ENCODE measurements at places on chromosomes 7 and 10. TPM values are rescaled to one million over a fixed set of nuclear protein-coding genes. Genes with fewer than 3 reads are reported as not detected.

HECW1 gene
- not detected for total RNA-seq

STK31 gene
- total RNA-seq, result 0.84 TPM

TMEM120A gene
- 63.8 TPM for total RNA-seq

GRCh38 chr10:93813507-93814465 lies 56.0 kb downstream of the LGI1 start:
- H3K27me3 ChIP-seq, result peaks cover 17% of the 10 kb centered on the region
- no peaks in the 10 kb centered on the region for H3K36me3 ChIP-seq
- no peak overlapping the region for H3K4me3 ChIP-seq
- H3K27ac ChIP-seq, result no peak overlapping the region
- H3K4me1 ChIP-seq, result no peaks in the 10 kb centered on the region

DNA sequence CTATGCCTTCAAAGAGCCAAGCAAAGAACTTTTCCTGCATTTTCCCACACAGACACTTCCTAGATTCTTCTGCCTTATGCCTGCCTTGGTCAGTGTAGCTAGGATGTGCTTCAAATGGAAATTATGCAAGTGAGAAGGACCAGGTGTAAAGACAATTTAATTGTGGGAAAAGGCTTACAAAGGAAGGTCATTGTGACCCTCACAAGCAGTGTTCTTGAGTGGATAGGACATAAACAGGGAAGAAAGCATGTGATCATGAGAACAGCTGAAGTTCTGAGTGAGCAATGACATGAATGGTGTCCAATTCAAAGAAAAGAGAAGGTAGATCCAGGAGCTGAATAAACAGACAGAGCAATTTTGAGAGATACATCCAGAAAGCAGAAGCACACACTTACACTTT lies 1.3 kb upstream of the PIP start:
- H3K36me3 ChIP-seq, result no peaks in the 10 kb centered on the region
- no peak for DNase-seq
- H3K4me1 ChIP-seq, result no peaks in the 10 kb centered on the region
- H3K27ac ChIP-seq, result no peak overlapping the region

DNA sequence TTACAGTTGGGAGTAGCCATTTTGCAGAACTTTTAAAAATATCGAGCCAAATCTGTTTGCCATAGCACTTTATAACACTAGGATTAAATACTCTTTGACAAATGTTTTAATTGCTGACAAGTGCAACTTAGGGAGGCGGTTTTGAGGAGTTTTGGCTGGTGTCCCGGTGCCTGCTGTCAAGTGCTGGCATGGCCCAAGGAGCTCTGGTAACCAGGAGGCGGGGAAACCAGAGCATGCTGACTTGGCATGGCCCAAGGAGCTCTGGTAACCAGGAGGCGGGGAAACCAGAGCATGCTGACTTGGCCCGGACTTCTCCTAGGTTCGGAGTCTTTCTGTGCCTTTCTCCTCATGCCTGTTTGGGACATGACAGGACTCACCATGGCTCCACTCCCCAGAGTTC lies 30.8 kb upstream of the ZNF32 start:
- H3K4me3 ChIP-seq, result no peak overlapping the region
- H3K36me3 ChIP-seq, result no peaks in the 10 kb centered on the region
- H3K4me1 ChIP-seq, result peaks cover 13% of the 10 kb centered on the region
- H3K27ac ChIP-seq, result no peak overlapping the region
- H3K27me3 ChIP-seq, result no peaks in the 10 kb centered on the region

DNA sequence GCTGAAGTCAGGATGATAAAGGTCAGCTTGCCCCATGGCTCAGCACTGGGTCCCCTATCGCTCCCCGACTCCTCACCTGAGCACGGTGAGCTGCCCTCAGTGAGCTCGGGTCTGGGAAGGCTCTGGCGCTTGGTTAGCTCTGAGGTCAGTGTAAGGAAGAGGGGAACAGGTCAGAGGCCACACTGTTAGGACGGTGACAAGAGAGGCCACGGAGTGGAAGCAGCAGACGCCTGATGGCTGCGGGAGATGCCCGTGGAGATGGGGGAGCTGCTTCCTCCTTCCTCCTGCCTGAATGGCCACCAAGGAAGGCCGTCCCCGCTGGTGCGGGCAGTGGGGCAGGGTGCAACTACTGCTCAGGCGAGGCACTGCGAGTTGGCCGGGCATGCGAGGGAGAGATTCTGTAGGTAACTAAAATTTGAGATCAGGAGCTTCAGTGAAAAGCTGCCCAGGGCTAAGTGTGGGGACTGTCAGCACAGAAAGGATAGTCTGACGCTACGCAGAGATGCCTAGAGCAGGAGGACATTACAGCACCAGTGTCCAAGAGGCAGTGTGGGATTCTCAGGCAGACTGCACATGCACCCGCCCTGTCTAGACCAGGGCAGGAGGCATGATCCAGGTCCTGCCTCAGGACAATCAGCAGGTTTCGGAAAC lies 231.3 kb upstream of the GRB10 start:
- no peak for DNase-seq
- H3K4me3 ChIP-seq, result no peak overlapping the region
- H3K4me1 ChIP-seq, result peaks cover 36% of the 10 kb centered on the region
- no peaks in the 10 kb centered on the region for H3K36me3 ChIP-seq
- no peaks in the 10 kb centered on the region for H3K27me3 ChIP-seq

DNA sequence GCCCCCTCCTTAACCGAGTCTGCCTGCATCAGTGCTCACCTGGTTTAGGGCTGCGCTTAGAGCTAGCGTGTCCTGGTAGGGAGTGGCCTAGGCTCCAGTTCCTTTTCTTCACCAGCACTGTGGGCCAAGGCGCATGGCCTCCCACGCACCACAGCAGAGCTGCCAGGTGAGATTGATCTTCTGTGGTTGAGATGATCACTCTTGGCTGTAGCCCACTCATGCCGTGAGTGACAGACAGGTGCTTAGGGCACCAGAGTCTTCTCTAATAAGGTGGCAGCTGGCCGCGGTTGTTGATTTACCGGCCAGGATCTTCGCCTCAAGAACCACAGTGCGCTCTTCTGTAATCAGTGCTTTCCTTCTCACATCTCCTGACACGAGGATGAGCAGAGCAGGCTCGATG lies 157.2 kb upstream of the INSYN2A start:
- no peak for DNase-seq
- H3K27ac ChIP-seq, result no peak overlapping the region
- no peaks in the 10 kb centered on the region for H3K4me1 ChIP-seq
- H3K27me3 ChIP-seq, result no peaks in the 10 kb centered on the region
- H3K36me3 ChIP-seq, result peaks cover 20% of the 10 kb centered on the region

- H3K36me3 ChIP-seq, result no peaks in the 10 kb centered on the region
- no peaks in the 10 kb centered on the region for H3K27me3 ChIP-seq
- peaks cover 11% of the 10 kb centered on the region for H3K4me1 ChIP-seq
- no peak overlapping the region for H3K27ac ChIP-seq
- DNase-seq, result no peak
- H3K4me3 ChIP-seq, result no peak overlapping the region
Observed at GRCh38 chr7:55191926-55192692, 173.0 kb upstream of the LANCL2 start.

- DNase-seq, result no peak
- H3K4me3 ChIP-seq, result no peak overlapping the region
- H3K27ac ChIP-seq, result no peak overlapping the region
- H3K27me3 ChIP-seq, result no peaks in the 10 kb centered on the region
Observed at GRCh38 chr10:21860718-21861117, 142.8 kb downstream of the DNAJC1 start.

DNA sequence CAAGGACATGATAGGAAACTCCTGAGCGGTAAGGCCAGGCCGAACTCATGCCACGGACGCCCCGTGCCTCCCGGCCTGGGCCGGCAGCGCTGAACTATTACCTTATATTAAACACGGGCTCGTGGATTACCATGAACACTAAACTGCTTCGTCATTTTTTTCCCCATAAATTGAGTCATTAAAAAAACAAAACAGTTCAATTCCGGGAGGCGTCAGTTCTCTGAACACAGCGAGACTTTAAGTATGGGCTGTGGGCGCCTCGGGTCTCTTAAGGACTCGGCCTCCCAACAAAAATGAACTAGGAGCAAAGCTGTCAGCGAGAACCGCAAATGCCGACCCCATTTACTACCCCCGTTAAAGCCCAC lies 519 bp downstream of the PITRM1 start:
- H3K27me3 ChIP-seq, result no peaks in the 10 kb centered on the region
- DNase-seq, result no peak
- H3K36me3 ChIP-seq, result no peaks in the 10 kb centered on the region
- H3K4me1 ChIP-seq, result peaks cover 9% of the 10 kb centered on the region
- peak overlapping the region; percentile 87 for H3K4me3 ChIP-seq

DNA sequence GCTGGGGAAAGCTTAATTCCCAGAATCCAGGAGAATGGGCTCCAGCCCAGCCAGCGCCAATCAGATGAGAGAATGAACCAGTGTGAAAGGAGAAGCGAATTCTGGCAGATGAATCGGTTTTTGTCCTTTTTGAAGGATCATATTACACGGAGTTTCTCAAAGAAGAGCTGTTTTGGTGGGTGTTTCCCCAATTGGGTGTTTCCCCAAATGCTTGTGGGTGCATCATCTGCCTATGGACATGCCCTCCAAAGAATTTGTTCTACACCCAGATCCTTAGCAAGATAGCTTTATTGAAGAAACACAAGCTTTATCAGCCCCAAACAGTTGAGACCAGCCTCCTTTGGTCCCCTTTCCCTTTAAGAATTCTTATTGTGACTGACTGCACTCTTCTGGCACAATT lies 186.5 kb upstream of the GPR26 start:
- H3K36me3 ChIP-seq, result no peaks in the 10 kb centered on the region
- no peak overlapping the region for H3K4me3 ChIP-seq
- no peak overlapping the region for H3K27ac ChIP-seq
- DNase-seq, result no peak

- no peak overlapping the region for H3K4me3 ChIP-seq
- no peaks in the 10 kb centered on the region for H3K27me3 ChIP-seq
- H3K27ac ChIP-seq, result no peak overlapping the region
Observed at GRCh38 chr10:118799777-118800176, 45.0 kb upstream of the CACUL1 start.

- H3K4me1 ChIP-seq, result no peaks in the 10 kb centered on the region
- H3K27me3 ChIP-seq, result no peaks in the 10 kb centered on the region
- H3K36me3 ChIP-seq, result no peaks in the 10 kb centered on the region
- DNase-seq, result no peak
Observed at GRCh38 chr10:117860135-117860534, 186.6 kb downstream of the RAB11FIP2 start.

GRCh38 chr10:101217450-101218281 lies 11.6 kb downstream of the LBX1 start:
- DNase-seq, result peak; percentile 10
- no peak overlapping the region for H3K4me3 ChIP-seq
- peaks cover 100% of the 10 kb centered on the region for H3K27me3 ChIP-seq
- H3K4me1 ChIP-seq, result peaks cover 30% of the 10 kb centered on the region
- H3K27ac ChIP-seq, result no peak overlapping the region

- no peaks in the 10 kb centered on the region for H3K36me3 ChIP-seq
- no peaks in the 10 kb centered on the region for H3K27me3 ChIP-seq
- H3K4me1 ChIP-seq, result no peaks in the 10 kb centered on the region
- H3K4me3 ChIP-seq, result no peak overlapping the region
- H3K27ac ChIP-seq, result no peak overlapping the region
- no peak for DNase-seq
Observed at GRCh38 chr10:22908837-22909236, 19.0 kb upstream of the ARMC3 start.

DNA sequence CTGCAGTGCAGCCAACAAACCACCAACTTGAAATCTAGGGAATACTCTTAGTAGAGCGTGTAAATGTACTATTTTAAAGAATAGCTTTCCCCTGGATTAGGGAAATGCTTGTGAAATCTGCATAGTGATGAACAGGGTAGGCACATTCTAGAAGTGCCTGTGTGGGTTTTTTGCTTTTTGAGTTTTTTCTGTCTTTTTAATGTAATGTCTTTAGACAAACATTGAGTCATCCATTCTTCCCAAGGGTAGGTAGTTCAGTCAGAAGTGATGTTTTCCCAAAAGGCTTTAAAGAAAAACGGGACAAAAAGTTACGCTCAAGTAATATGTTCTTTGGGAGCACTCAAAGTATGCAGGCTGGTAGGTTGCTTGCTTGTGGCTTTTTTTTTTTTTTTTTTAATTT lies 130.0 kb downstream of the AUTS2 start:
- no peak for DNase-seq
- no peak overlapping the region for H3K27ac ChIP-seq
- H3K36me3 ChIP-seq, result no peaks in the 10 kb centered on the region
- H3K4me3 ChIP-seq, result no peak overlapping the region
- H3K4me1 ChIP-seq, result no peaks in the 10 kb centered on the region
- no peaks in the 10 kb centered on the region for H3K27me3 ChIP-seq

- H3K4me1 ChIP-seq, result peaks cover 3% of the 10 kb centered on the region
- no peak overlapping the region for H3K27ac ChIP-seq
- no peaks in the 10 kb centered on the region for H3K36me3 ChIP-seq
- H3K27me3 ChIP-seq, result no peaks in the 10 kb centered on the region
- DNase-seq, result no peak
Observed at GRCh38 chr7:16770657-16771329, 17.2 kb downstream of the TSPAN13 start.

- no peak for DNase-seq
- no peaks in the 10 kb centered on the region for H3K4me1 ChIP-seq
- H3K27me3 ChIP-seq, result peaks cover 3% of the 10 kb centered on the region
- no peak overlapping the region for H3K4me3 ChIP-seq
Observed at GRCh38 chr7:158274996-158275395, 312.6 kb downstream of the PTPRN2 start.

- H3K27ac ChIP-seq, result no peak overlapping the region
- DNase-seq, result no peak
- no peaks in the 10 kb centered on the region for H3K36me3 ChIP-seq
- H3K4me1 ChIP-seq, result peaks cover 41% of the 10 kb centered on the region
Observed at GRCh38 chr7:143396625-143397556, 11.8 kb downstream of the EPHA1 start.

- H3K27ac ChIP-seq, result no peak overlapping the region
- H3K36me3 ChIP-seq, result no peaks in the 10 kb centered on the region
- H3K4me3 ChIP-seq, result peak overlapping the region; percentile 29
- H3K4me1 ChIP-seq, result peaks cover 12% of the 10 kb centered on the region
- peak; percentile 57 for DNase-seq
Observed at GRCh38 chr10:103554488-103555324, 61.2 kb downstream of the NEURL1 start.

GRCh38 chr7:2821161-2821841 lies 22.8 kb downstream of the GNA12 start:
- no peak overlapping the region for H3K4me3 ChIP-seq
- DNase-seq, result no peak
- no peaks in the 10 kb centered on the region for H3K36me3 ChIP-seq
- H3K27me3 ChIP-seq, result no peaks in the 10 kb centered on the region
- H3K4me1 ChIP-seq, result peaks cover 70% of the 10 kb centered on the region
